ENCODE measurements at places on chromosomes 6 and 20.

DNA sequence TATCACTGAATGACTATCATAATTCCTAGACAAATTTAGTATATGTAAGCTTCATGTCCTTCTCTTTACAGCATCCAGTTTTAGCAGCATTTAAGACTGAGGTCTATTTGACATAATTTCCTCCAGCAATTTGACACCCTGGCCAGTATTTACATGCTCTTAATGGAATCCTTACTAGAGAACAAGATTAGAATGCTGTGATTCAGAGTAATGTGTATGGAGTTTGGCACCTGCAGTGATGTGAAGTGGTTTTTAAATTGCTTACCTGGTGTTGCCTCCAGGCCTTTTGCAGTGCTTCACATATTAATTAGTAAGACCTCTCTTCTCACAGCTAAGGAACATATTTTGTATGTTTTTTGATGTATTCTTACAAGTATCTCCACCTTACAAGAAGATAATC lies 9.8 kb downstream of the NKX2-4 start:
- DNase-seq: no peak

DNA sequence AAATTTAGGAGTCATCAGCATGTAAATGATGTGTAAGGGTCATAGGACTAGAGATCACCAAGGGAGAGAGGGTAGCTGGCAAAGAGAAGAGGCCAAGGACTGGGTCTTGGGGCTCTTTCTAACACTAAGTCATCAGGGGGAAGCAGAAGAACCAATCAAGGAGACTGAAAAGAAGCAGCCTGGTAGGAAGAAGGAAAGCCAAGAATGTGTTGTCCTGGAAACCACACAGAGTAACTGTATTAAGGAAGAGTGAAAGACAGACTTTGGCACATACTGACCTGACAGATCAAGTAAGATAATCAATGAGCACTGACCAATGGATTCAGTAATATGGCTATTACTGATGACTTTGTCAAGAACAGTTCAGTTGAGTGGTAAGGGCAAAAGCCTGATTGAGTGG lies 42.3 kb upstream of the LAMA4 start:
- no peak for DNase-seq

GRCh38 chr20:45998761-45999160 lies 9.9 kb upstream of the MMP9 start:
- no peak for DNase-seq

- no peak for DNase-seq
Measured at GRCh38 chr6:16450285-16450684, 211.9 kb downstream of the GMPR start.

DNA sequence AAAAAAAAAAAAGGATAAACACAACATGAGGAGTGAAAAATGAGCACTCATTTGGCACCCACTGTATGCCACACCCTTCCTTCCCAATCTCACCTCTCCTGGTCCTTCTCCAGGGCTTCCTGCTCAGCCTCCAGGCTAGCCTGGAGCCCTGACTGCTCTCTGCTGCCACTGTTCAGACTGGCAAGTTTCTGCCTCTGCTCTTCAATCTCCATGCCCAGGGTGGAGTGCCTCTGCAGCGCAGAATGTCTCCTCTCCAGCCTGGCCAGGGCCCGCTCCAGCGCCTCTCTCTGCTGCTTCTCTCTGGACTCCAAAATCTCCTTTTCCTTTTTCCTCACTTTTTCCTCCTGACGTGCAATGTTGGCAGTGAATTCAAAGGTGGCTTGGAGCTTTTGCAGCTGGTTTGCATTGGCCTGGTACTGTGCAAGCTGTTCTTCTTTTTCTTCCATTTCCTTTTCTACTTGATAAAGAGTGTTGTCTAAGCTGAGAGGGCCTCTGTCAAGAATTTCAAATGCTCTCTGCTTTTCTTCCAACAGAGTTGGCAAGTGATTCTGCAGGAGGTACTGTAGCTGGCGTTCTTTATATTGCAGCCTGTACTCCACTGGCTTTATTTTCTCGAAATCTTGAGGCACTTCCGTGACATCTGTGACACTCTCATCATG lies 194.4 kb downstream of the KIF16B start:
- no peak for DNase-seq

DNA sequence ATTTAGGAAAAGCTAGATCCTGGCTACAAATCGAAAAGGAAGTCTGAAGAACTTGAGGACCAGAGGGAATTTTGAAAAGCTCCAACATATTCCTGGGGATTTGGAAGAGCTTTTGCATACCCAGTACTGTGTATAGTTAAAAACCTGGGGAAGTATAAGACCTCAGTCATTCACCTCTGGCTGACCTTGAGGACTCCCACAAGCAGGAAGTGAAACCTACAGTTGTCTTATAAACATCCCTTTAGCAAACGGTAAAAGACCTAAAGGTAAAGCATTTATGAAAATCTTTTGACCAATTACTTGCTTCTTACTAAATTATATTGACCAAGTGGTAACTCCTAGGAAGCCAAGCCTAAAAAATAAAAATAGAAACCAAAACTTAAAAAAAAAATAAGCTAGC lies 175.0 kb downstream of the HAO1 start:
- DNase-seq: no peak

DNA sequence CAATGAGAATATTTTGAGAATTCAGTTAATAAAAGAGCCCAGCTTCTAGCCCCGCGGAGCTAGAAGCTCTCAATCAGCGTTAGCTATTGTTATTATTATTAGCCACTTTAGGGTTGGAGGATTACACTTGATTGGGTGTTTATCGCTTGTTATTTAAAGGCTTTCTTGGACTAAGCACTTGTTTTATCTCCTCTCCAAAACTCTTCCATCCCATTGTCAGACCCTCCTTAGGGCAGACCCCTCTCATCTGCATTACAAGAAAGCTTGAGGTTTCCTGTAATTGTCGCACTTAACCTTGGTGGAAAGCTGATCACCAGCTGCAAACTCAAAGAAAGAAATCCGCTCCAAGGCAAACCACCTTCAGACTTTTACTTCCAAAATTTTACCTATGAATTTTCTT lies 4.8 kb downstream of the DPPA5 start:
- DNase-seq: no peak

DNA sequence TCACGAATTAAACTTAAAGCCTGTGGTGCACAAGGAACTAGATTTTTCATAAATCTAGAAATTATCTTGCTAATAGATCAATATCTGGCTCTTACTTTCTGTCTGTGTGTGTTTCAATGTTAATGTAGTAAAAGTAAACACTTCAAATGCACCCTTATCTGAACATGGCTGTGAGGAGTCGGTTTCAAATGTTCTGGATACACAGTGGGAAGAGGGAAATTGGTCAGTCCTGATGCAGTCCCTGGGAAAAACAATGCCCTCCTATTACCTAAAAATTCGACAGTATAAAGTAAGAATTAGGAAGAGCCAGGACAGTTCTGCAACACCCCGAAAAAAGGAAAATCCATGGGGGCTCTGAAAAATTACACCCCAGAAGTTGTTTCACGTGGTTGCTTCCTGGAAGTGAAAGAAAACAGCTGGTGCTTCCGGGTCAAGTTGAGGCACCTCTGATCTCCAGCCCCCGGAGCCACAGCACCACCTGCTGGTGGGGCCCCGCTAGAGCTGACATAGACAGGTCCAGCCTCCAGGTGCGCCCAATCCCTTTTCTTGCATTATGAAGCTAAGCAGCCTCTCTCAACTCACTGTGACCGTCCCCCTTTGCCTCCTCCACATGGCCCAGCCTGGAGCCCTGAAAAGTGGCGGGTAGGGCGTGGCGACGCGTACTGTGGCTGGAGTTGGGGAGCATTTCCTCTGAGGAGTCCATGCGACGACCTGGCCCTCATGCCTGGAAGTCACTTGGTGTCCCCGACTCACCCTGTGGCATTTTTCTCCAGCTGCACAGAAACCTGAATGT lies 8.3 kb downstream of the SEMG2 start:
- no peak for DNase-seq

DNA sequence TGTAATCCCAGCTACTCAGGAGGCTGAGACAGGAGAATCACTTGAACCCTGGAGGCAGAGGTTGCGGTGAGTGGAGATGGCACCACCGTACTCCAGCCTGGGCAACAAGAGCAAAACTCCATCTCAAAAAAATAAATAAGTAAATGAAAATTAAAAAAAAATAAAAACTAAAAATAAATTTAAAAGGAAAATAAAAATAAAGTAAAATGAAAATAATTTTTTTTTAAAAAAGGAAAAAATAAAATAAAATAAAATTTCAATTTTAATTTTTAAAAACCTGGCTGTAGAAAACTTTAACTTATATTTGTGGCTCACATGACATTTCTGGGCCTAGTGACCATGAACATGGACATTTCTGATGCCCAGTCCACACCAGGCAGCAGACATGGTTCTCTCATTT lies 16.1 kb downstream of the HCK start:
- DNase-seq: no peak

DNA sequence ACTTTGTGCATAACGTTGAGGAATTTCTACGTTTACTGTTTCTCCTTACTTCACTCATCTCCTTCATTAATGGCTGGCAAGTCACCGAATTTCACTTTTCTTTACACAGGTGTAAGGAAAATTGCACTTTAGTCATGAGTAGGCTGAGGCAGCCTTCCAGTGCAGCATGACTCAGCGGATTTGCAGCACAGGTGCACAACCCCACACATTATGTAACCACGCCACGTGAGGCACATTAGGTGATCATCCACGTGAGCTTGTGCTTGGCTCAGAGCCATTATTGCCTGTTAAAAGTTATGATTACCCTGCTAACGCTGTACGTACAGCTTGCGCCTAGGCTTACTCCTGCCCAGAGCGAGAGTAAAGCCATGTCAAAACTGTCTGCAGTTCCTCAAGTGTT lies 158.8 kb downstream of the NKAIN2 start:
- DNase-seq: no peak

- no peak for DNase-seq
Measured at GRCh38 chr6:5706124-5707033, 300.3 kb downstream of the NRN1 start.

DNA sequence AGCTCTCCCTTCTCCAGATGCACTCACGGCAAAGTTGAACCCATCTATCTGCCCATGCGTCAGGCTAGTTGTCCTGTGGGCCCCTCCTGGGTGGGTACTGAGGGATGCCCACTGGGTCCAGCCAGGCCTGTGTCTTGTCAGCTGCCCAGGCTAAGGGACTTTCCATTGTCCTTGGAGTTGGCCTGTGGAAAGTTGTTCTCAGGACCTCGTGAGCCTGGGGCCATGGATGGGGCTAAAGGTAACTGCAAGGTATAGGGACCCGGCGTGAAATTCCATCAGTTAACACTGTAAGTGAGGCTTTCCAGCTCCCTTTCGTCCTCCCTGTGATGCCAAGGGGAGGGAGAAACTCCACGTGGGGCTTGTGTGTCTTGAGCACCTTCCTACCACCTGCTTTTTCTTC lies 126.5 kb downstream of the CEBPB start:
- DNase-seq: no peak

GRCh38 chr6:111503660-111504059 lies 20.6 kb upstream of the REV3L start:
- peak; percentile 18 for DNase-seq

DNA sequence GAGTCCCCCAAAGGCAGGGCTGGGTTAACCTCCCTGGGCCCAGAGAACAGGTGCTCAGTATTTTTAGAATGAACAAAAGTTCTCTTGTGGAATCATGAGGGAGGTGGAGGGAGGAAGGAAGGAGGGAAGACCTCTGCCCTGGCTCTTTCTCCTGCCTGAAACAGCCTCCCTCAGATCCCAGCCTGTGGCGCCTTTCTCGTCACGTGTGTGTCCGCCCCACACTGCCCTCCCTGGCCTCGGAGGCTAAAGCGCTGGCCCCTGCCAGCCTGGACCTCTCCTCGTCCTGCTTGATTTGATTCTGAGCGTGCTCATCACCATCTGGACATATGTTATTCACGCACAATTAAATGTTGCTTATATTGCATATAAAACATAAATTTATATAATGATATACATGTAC lies 40.9 kb downstream of the PHACTR3 start:
- DNase-seq: no peak

GRCh38 chr6:74451953-74452352 lies 753.9 kb downstream of the COL12A1 start:
- no peak for DNase-seq

DNA sequence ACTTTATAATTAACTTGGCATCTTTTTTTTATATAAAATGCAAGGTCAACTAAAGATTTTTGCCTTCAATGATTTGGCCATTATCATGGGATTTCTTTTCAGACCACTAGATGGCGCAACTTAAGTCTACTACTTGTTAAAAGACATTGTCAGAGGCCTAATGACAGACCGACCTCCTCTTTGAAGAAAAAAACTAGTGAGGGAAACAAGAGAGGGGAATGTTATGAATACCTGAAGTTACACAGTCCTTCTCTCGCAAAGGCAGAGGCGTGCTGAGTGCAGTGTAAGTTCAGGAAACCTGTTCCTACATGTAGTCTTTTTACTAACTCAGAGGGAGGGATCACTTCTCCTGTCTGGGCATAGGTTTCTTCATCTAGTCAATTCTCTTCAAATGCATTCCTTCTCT lies 9.3 kb downstream of the TRAPPC3L start:
- peak; percentile 5 for DNase-seq

GRCh38 chr6:168516944-168517741 lies 76.2 kb downstream of the SMOC2 start:
- DNase-seq: no peak

- DNase-seq: no peak
Measured at GRCh38 chr6:13006578-13007300, 290.2 kb downstream of the PHACTR1 start.

GRCh38 chr6:149318581-149319286 lies 1.2 kb downstream of the TAB2 start:
- DNase-seq: no peak

DNA sequence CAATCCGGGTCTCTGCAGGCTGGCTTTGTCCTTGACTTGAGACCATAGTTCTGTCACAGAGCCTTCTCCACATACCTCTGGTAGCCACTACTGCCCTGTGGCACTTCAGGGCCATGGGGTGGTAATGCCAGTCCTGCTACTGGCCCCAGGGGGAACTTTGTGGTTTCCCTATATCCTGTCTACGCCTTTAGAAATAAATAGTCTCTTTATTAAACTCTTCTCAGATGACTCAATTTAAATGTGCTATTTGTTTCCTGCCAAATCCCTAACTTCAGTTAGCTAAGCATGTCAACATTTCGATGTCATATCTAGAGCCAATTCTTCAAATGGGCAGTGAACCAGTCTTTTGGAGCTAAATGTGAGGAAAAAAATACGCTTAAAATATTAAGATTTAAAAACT lies 60.1 kb downstream of the SEL1L2 start:
- DNase-seq: no peak

GRCh38 chr6:55397986-55398385 lies 70.7 kb downstream of the GFRAL start:
- no peak for DNase-seq

GRCh38 chr20:39778847-39779604 lies 816.9 kb downstream of the DHX35 start:
- DNase-seq: no peak

DNA sequence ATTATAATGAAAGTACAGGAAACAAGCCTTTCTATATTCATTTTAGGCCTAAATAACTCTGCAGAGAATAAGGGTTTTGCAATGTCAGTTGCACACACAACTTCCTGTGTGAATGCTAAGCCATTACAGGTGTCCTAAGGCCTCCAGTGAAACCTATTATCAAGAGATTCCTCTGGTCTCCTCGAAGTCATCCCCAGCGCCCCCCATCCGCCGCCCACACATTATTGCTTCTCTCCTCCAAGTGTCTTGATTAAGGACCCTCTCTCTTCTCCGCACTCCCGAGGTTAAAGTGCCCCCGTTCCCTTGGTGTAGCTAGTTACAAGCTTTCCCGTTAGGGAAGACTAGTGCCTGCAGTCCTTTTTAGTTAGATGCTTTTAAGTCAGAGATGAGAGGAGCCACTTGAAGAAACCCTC lies 1.3 kb downstream of the HIVEP2 start:
- no peak for DNase-seq
